ENCODE measurements at places on chromosomes 11 and 22.

DNA sequence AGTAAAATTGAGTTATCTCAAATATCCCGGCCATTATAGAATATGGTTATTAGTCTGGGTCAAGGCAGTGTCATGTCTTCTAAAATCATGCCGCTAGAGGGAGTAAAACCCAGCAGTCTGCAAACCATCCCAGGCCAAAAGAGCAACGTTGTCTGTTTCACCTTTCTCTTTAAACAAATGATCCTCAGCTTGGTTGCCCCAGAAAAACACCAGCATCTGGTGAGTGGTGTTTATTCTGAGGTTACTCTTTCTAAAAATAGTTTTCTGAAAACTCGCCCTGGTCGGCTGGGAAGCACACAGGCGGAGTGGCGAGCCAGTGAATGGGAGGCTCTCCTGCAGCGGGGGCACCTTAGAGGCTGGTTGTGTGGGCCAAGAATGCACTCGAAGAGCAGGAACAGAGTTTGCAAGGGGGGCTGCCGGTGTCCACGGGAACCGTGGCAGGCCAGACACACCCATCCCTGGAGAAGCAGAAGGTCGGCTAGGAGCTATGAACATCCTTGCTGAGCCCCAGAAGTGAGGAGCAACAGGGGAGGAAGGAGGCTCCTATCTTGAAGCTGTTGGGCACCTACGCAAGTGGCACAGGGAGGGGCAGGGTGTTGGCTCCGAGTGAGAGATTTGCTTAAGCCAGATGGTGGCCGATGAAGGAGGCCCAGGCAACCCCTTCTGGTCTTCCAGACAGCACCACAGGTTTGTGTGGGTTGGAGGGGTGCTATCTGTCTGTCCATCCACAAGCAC is 297.1 kb downstream of the ETS1 start:
- peak; percentile 92 for DNase-seq

DNA sequence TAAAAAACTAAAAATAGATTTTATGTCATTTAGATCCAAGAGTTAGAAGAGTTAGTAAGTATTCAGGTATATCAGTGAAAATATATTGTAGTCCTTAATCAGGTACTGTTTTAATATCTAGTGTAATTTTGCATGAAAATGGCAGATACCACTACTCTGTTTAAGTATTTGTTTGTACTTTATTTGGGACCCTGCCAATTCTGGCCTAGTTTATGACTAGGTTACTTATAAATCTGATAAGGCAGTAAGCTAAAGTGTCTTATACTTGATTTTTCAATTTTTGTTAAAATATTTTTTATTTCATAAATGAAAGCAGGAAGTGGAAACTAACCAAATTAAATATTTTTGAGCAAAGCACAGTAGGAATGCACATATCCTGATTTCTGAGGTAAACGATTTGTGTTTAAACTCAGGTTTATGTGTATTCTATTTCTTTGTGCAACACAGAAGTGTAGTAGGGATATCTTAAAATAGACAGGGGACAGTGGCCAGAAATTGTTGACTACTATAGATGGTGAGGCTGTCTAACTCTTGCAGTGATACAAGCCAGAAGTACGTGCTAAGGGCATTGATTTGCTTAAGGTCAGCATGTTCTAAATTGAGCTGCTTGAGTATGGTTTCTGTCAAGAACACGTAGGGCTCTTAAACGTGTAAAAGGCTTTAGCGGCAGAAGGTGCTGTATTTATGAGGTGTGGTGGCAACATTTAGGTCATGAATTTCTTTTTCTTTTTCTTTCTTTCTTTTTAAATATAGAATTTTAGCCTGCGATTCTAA is 34.0 kb downstream of the HIPK3 start:
- peak; percentile 64 for DNase-seq

- DNase-seq: no peak
These were observed 11.1 kb downstream of the SLC35E4 start for GRCh38 chr22:30646518-30647160.

DNA sequence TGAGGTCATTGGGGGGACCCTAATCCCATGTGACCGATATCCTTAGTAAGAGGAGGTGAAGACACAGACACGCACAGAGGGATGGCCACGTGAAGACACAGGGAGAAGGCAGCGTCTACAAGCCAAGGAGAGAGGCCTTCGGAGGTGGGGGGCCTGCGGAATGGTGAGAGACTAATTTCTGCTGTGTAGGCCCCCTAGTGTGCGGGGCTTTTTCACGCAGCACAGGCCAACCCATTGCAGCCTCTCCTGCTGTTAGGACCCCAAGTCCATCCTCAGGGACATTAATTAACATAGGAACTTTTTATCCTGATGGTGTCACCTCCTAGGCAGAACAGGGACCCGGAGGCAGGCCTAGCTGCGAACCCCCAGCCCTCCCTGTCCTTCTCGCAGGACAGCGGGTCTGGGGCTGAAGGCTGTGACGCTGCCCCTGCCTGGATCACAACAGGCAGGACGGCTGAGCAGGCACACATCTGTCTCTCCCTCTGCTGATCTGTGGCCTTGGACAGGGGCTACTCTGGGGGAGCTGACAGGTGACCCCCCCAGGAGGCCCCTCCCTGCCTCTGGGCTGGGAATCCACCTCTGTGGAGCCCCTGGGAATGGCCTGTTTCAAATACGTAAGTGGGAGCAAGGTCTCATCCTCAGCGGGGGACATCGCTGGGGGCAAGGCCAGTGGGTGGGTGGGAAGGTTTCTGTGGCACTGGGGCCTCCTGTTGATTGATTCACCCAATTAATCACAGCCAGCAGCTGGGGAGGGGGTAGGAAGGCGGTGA is 7.9 kb downstream of the ASCL2 start:
- DNase-seq: no peak

DNA sequence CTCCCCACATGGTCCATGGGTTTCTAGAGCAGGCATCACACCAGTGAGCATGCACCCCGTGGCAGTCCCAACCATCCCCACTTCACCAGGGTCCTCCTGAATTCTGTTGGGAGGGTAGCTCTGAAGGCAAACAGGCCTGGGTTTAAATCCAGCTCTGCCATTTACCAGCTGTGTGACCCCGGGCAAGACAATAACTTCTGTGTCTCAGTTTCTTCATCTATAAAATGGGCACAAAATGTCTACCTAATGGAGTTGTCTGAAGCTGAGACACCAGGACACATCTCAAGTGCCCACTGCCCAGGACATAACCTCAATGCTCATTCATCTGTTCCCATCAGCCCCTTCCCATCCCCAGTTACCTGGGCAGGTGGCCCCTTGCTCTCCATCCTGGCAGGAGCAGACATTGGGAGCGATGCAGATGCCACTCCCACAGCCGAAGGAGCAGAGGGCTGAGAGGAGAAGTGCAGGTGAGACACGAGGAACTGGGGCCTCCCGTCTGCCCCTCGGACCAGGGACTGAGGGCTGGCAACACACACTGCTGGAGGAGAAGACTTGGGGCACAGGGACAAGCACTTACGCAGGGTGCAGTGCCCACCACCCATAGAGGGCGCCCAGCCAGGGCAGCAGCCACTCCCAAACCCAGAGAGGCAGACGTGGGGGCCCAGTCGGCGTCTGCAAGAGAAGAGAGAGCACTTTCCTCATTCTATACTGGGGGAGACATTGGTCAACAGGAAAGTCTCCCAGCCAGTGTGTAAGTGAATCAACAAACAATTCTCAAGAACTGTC is 4.0 kb downstream of the VWCE start:
- no peak for DNase-seq

DNA sequence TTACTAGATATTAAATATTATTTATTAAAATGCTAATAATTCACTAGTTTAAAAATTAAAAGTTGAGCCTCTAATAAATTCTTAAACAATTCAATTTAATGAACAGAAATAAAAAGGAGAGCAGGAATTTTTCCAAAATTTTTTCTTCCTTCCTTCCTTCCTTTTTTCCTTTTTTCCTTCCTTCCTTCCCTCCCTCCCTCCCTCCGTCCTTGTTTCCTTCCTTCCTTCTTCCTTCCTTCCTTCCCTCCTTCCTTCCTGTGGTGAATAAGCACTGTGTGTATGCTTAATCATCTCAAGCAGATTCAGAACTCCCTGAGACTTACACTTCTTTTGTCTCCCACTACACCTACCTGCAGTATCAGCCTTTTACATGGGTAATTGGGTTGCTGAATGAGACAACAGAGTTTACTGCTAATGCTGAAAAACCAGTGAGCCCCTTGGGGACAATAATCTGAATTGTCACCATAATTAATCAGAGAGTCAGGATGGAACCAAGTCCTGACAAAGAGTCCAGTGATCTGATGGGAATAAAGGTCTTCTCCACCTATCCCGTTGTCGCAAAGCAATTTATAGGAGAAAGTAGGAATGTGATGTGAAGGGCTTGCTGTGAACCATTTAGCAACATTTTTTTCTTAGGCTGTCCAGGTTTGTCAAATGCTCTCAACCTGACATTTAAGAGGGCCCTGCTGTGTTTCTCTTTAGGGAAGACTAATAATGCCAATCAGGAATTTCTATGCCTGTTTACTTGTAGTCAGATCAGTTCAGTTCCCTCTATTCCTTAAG is 58.1 kb upstream of the CEP295 start:
- no peak for DNase-seq

DNA sequence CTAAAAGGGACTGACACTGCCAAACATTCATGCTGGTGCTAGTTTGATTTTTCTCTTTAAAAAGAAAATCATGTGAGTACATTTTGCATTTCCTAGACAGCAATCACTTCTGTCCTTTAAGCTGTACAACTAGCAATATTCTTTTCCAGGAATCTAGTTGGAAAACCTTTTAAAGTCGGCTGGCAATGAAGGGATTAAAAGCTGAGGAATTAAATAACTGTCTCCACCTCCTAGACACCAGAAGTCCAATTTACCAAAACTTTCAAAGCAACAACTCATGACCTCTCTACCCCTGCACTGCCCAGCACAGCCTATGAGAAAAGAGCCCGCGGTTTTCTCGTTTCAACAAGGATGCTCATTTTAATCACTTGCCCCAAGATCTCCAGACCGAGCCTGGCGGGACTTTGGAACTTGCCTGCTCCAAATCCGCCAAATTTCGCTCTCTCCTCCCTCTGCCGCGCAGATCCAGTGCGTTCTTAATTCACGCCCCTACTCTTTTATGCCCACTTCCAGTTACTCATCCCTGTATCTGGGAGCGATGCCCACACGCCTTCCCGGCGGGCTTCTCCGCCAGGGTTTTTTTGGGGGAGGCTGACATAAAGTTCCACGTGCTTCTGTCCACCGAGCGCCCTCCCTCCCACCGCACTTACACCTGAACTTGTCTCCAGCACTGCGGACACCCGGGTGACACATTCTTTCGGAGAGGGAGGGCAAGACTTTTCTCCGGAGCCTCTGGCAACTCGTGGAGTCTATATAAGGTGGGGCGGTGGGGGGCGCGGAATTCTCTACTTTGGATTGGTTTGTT is 2.5 kb downstream of the MPPED2 start:
- no peak for DNase-seq

DNA sequence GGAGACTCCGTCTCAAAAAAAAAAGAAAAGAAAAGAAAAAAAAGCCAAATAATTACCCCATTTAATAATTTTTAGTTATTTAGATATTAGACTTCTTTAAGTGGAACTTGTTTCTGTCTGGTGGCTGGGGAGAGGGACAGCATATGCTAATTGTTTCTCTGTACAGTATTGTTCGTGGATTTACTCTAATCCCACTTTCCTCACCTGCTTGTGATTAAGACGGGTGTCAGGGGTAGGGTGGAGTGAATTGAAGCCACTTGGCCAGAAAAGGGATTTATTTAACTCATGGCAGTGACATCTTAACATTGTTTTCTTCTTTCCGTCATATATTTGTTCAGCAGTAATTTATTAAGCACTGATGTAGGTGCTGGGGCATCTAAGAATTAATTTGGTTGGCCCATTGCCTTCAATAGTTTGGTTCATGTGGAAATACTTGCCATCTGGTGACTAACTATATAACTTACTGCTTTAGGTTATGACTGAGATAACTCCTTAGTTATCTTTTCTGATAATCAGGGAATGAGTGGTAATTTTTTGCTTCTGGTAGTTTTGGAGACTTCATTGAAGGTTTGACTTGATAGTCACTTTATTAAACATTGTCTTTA is 4.6 kb downstream of the TNRC6B start:
- DNase-seq: no peak

DNA sequence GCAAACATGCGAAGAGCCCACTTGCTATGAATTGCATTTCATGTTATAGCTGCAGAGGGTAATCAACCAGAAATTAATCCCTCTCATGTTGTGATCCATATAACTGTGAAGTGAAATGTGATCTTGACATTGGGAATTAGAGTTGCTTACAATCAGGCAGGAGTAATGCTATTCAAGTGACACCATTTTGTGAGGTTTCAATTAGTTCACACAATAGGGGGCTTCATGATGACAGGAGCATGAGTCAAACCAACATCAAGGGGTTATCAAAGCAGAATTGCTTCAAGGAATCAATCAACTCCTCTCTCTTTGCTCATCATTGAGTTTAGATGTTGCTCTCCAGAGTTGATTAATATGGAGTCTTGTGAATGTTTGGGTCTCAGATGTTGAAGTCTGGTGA is 1585.2 kb upstream of the TENM4 start:
- DNase-seq: no peak

- peak; percentile 92 for DNase-seq
These were observed 82.0 kb downstream of the SLC1A2 start for GRCh38 chr11:35337136-35337913.

DNA sequence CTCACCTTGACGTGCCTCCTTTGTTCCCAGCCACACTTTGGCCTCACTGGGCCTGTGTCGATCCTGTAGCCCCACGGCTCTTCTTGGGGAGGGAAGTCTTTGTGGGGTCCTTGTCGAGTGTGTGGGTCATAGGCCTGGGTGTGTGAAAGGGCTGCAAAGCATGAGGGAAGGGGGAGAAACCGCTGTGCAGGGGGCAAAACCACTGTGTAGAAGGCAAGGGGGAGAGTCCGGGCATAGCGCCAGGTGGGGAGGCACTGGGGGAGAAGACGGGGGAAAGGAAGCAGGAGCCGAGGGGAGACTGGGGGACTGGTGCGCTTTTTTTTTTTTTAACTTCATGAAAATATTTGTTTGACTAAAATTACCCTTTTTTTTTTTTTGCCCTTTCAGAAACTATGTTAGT is 65.1 kb upstream of the RASD2 start:
- no peak for DNase-seq

DNA sequence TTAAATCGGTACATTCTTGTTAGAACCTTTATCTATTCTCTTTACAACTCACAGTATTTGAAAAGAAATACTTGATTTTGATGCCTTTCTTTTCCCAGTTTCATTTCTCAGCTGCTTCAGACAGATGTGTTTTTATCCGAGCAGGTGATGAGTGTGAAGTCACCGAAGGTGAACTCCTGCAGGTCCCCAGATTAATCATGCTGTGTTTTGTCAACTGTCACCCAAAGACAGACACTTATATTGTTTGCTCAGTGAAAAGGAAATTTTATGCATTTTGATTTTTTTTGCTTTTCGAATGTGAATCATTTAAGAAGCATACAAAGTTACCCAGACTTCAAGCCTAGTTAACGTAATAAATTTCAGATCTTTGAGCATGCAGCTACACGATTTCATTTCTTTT is 7.8 kb upstream of the TMPRSS13 start:
- DNase-seq: no peak

- peak; percentile 18 for DNase-seq
These were observed 23.8 kb downstream of the LRRC10B start for GRCh38 chr11:61532134-61533038.

- peak; percentile 64 for DNase-seq
These were observed 31.9 kb downstream of the PDGFB start for GRCh38 chr22:39212721-39213376.

- DNase-seq: no peak
These were observed 89.5 kb downstream of the CDKN1C start for GRCh38 chr11:2796091-2796490.

All from cardiac fibroblast (primary cell).